ENCODE measurements at places on chromosomes 6 and 20. TPM values are rescaled to one million over a fixed set of nuclear protein-coding genes. Genes with fewer than 3 reads are reported as not detected.

Gene CENPQ
- 29.4 TPM for total RNA-seq

Gene CCM2L
- total RNA-seq, result 0.15 TPM

GRCh38 chr20:50928469-50928868 lies 2.8 kb downstream of the ADNP start:
- DNase-seq, result no peak

DNA sequence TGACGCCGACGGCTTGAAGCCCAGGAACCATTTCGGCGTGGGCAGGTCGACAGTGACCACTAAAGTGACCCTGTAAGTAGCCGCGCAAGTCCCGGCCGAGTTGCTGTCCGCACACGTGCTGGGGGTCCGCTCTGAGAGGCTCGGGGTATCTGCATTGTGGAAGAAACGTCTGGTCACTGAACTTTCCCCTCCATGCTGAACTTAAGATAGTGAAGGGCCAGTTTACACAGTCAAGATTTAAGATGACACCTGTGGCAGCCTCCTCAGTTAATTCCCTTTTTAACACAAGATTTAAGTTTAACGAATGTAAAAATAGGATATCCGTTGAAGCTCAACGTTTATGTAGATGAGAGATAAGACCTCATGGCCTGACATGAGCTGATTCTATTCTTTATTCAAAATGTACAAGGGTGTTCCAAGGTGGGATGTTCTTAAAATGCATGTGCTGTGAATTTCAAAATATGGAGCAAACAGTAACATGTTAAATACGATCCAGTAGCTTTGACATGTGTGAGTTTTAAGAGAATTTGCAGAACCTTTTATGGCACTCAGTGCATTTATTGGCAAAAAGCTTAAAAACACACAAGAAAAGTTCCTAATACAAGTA lies 116.2 kb downstream of the RTN4IP1 start:
- no peak for DNase-seq

DNA sequence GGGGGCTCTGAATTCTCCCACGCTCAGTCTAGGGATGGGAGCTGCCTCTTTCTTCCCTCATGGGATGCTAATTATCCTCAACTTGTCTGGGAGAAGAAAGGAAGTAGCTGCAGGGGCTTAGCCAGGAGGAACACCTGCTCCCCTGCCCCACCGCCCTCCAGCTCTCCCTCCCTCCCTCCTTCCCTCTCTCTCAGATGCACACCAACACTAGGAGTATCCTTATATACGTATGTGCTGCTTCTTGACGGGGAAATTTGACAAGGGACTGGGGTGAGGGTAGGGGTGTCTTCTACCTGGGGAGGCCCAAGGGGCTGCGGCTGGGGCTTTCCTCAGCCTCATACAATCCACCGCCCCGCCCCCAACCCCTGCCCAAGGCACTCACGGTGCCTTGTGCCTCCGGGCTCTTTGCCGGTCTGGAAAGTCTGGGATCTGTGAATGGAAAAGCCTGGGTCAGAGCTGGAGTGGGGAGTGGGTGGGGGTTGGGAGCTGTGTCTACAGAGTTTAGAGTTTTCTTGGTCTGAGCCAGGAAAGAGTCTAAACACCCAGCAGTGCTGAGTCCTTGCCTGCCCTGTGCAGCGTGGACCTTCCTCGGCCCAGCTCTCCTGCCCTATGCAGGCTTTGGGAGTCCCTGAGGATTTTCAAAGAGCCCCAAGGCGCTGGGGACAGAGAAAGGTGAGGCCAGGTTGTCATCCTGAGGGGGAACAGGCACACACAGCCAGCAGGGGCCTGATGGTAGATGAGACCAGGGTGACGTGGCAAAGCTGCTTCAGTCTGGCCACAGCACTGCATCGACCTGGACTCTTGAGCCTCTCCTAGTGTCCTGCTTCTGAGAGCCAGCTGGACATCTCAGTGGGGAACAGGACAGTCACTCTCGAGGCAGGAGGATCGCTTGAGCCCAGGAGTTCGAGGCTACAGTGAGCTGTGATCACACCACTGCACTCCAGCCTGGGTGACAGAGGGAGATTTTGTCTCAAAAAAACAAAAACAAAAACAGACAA lies 29.3 kb upstream of the EMILIN3 start:
- DNase-seq, result peak; percentile 76

GRCh38 chr6:144408161-144408560 lies 123.0 kb downstream of the UTRN start:
- no peak for DNase-seq

Gene UBE2C
- 139 TPM for total RNA-seq

GRCh38 chr6:111894272-111894671 lies 21.0 kb upstream of the FYN start:
- DNase-seq, result no peak

Gene GSTA3
- total RNA-seq, result not detected

Gene SPATA25
- total RNA-seq, result 7.6 TPM

- DNase-seq, result no peak
These were observed 78.6 kb upstream of the INSM1 start for GRCh38 chr20:20289331-20289730.

- no peak for DNase-seq
These were observed 7.0 kb downstream of the ITCH start for GRCh38 chr20:34370062-34370461.

Gene TASP1
- total RNA-seq, result 25.2 TPM

DNA sequence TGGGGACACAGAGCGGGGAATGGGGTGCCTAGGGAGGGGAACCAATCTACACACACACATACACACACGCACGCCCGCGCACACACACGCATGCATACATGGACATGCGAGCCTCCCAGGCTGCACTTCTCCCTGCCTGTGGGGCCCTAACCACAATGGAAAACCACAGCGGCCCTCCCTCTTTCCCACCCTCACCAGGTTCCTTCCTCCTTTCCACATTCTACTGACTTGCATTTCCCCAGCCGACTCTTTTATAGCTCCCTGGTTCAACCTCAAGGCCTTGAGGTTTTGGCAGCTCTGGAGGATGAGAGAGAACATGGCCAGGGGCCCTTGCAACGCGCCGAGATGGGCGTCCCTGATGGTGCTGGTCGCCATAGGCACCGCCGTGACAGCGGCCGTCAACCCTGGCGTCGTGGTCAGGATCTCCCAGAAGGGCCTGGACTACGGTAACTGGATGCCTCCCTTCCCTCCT lies at the start of gene BPI:
Gene BPI (plus strand): TSS at position 249 of the 472 bp plus-strand sequence. CDS start 68 bp downstream, at position 317.
- no peak for DNase-seq

GRCh38 chr6:22940581-22941290 lies 371.4 kb downstream of the HDGFL1 start:
- DNase-seq, result no peak

DNA sequence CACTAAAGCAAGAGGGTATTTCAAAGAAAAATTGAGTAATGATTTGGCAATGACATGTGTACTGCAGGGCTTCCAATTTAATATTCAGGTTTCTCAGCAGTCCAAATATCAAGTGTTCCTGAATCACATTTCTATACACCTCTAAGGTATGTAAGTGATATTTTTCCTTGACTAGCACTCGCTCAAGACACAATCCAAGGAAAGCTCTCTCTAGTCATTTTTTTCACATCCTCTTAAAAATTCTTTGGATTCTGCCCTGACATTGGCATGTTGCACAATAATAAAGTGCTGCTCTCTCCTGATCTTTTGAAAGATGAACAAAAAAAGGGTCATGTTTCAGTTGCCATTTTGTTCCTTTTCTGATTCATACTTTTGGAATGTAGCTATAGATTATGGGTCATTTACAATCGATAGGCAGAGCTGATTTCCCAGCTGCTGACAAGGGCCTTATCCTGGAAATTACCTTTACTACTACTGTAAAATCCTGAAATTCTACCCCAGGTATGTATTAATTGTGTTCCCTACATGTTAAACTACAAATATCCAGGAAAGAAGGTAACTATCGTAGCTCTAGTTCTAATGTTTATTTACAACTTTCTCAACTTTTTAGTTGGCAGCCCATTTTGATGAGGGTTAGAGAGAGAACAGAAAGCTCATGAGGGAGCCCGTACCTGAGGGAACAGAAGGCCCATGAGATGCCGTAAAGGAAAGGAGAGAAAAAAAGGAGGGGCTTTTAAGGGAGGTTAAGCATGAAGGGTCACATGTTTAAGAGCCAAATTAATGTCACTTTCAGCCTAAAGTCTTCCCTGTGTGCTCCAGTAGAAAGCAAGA lies 22.2 kb upstream of the ADGRG6 start:
- peak; percentile 81 for DNase-seq

DNA sequence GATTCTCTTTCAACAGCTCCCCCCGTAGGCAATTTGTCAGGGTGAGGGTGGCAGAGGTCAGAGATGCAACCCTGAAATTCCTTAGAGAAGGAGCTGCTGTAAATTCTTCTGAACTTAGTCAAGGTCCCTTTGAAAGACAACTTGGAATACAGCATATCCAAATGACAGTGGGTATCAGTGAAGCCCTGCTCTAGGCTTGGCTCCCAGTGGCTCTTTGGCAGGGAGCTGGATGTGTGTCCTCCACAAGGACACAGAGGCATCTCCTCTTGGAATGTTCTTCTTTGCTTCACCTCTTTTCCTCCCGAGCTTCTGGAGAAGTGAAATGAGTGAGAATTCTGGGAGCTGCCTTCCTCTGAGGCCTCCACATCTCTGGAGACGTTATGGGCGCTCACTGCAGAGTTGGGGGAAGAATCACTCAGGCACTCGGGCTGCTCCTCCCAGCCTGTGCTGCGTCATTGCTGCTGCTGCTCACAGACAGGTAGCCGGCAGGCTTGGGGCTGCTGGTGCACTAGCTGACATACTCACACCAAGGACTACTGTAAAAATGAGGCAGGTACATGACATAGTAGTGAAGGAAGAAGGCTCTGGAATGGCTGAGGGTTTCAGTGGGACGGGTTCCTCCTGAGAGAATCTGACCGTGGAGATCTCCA lies 34.1 kb downstream of the DYNLT1 start:
- no peak for DNase-seq

- no peak for DNase-seq
These were observed 40.2 kb downstream of the BTBD3 start for GRCh38 chr20:11957911-11958310.

DNA sequence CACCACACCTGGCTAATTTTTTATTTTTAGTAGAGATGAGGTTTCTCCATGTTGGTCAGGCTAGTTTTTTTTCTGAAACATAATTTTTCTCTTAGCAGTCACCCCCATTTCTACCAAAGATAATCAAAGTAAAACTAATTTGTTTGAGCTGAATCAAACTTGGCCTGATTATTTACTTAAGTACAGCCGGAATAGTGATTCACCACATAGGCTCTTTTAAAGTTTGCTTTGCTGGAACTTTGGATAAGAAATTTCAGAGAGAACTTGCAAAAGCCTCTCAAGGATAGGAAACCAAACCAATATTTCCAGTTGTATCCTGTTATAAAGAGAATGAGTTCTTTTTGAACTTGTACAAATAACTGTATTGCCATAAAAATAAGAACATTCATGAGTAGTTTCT lies 105.0 kb upstream of the SYNCRIP start:
- peak; percentile 53 for DNase-seq

Gene HCRTR2
- total RNA-seq, result not detected

DNA sequence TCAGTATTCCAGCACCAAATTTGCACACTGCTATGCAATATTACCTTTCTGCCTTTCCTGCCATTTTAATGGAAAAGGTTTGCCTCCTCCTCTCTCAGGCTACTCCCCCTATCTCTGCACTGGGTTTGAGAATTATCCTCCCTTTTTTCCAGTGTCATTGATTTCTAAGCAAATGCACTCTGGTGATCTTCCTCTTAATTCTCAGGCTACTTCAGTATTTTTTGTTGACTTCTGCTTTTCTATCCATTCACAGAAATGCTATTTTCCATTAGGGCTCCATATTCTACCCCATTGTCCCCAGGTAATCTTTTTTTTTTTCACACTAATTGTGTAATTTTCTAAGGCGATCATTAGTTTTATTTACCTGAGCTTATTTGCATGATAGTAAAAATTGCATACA lies 144.0 kb downstream of the GJA1 start:
- no peak for DNase-seq

GRCh38 chr6:43713643-43714310 lies 26.2 kb upstream of the MRPS18A start:
- DNase-seq, result no peak

Gene CTAGE9
- not detected for total RNA-seq

- no peak for DNase-seq
These were observed 484.2 kb upstream of the MANEA start for GRCh38 chr6:95093154-95093553.

Gene COMMD7
- 50.7 TPM for total RNA-seq

Gene PARD6B
- total RNA-seq, result 26.6 TPM

GRCh38 chr20:4068708-4069107 lies 53.4 kb upstream of the RNF24 start:
- DNase-seq, result no peak

Gene TCF21
- total RNA-seq, result not detected

DNA sequence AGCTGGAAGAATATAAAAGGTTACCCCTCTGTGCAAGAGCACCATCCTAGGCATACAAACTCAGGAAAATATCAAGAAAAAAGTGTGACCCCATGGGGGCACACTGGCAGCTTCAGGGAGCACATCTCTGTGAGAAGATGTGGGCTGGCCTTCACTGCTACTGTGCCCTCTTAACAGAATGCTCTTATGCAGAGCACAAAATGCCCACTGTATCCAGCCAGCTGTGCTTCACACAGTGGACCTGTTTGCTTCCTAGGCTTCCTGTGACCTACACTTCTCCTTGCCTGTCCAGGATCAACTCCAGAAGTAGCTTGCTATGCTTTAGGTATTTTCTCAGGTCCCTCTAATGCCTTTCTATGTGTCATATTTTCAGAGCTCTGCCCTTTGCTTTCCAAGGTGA lies 380.2 kb upstream of the MMS22L start:
- DNase-seq, result no peak

- DNase-seq, result no peak
These were observed 35.1 kb downstream of the FRMD1 start for GRCh38 chr6:168043848-168044415.

DNA sequence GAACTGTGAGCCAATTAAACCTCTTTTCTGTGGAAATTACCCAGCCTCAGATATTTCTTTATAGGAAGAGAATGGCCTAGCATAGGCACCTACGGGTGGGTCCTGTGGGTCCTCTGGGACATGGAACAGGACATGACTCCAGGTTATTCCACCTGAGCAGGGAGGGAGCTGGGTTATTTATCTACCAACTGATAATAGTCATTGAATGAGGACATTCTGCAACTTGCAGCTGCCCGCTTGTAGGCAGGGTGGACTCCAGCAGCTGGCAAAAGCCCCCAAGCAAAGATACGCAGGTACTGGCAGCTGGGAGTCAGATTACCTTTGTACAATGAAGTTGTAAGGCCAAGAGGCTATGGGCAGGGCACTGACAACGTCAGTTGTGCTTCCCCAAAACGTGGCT lies 1.4 kb upstream of the BANF2 start:
- DNase-seq, result no peak

Gene AIF1
- not detected for total RNA-seq

GRCh38 chr6:126529637-126530362 lies 189.9 kb downstream of the CENPW start:
- no peak for DNase-seq

Gene ARFGEF3
- total RNA-seq, result 0.60 TPM

GRCh38 chr6:109671733-109672132 lies 19.3 kb downstream of the AK9 start:
- peak; percentile 10 for DNase-seq

GRCh38 chr6:129790785-129791184 lies 70.3 kb downstream of the TMEM244 start:
- no peak for DNase-seq
